ENCODE measurements at places on chromosomes 11 and 22. TPM values are rescaled to one million over a fixed set of nuclear protein-coding genes. Genes with fewer than 3 reads are reported as not detected.

DNA sequence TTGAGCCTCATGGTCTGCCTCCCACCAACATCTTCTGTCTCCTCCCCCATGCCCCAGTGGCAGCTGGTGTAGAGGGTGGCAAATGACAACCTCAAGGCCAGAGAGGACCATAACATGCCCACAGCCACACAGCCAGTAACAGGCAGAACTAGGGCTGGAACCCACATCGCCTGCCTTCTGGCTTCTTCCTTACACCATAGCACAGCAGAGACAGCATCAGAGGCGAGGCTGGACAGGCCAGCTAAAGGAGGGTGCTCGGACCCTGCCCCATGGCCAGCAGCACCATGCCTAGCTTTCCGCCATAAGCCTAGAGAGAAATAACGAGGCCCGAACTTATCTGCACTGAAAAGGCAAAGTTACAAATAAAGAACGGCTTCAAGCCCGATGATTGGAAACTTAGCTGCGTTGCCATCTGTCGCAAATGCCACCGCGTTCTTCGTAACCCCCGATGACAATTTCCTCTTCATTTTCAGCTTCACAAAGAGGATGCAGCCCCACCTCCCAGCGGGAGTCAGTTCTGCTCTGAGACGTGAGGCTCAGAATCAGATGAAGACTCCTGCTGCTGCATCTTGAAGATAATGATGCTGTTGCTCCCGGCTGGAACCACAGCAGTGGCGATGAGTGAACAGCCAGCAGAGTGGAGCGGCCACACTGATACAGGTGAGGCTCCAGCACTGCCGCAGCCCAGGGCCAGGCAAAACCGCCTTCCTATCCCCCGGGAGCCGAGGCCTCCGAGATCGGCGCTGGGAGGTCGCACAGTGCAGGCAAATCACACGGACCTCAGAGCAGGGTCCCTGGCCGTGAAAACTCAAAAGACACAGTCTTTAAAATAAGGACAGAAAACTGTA, 73.8 kb upstream of the RTL6 start:
- DNase-seq = no peak

DNA sequence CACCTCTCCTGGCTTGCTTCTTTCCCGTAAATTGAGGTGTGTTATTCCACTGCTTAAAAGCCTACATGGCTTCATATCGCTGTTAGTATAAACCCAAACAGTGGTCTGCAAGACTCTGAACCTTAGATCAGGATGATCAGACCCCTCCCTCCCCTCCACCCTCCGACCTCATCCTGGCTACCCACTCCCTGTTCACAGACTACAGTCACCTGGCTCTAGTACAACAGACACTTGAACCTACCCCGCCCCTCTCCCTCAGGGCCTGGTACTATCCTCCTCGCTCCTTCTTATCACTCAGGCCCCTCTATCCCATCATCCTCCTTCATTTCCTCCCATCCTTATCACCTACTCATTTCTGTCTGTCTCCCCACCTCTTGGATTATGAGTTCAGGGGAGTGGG, 20.1 kb downstream of the PTPRJ start:
- no peak for DNase-seq

Gene GALR3
- not detected for total RNA-seq

DNA sequence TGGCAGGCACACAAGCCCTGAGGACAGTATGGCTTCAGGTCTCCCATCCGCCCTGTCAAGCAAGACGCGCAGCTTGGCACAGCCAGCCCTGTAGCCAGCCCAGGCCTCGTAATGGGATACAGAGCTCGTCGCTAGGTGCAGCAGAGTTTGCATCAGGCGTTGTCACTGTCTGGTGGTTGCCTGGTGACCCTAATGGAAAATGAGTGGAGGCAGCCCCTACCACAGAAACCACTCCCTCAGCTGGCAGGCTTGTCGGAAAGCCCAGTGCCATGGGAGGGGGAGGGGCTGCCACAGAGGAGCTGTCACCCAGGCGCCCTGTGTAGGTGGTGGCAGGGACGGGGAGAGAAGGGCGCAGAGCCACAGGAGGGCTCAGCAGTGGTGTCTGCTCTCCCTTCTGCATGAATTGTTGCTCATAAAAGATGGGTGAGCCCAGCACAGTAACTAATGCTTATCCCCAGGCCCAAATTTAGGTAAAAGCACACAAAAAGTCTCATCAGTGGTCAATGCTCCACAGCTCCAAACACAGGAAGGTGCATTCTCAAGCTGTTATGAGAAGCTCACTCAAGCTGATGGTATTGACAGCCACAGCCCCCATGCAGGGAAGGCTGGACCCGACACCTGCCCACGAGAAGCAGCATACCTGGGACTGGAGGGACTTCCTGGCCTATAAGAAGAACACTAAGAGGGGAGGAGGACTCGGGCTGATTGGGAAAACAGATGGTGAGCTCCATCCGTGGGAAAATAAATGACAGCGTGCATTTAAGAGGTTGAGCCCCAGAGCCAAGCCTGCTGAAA, 164.6 kb downstream of the ETS1 start:
- DNase-seq = peak; percentile 28

- DNase-seq = peak; percentile 17
Observed at GRCh38 chr11:66846671-66847091, 3.4 kb downstream of the RCE1 start.

GRCh38 chr11:64502634-64503033, 88.4 kb upstream of the SLC22A12 start:
- DNase-seq = no peak

DNA sequence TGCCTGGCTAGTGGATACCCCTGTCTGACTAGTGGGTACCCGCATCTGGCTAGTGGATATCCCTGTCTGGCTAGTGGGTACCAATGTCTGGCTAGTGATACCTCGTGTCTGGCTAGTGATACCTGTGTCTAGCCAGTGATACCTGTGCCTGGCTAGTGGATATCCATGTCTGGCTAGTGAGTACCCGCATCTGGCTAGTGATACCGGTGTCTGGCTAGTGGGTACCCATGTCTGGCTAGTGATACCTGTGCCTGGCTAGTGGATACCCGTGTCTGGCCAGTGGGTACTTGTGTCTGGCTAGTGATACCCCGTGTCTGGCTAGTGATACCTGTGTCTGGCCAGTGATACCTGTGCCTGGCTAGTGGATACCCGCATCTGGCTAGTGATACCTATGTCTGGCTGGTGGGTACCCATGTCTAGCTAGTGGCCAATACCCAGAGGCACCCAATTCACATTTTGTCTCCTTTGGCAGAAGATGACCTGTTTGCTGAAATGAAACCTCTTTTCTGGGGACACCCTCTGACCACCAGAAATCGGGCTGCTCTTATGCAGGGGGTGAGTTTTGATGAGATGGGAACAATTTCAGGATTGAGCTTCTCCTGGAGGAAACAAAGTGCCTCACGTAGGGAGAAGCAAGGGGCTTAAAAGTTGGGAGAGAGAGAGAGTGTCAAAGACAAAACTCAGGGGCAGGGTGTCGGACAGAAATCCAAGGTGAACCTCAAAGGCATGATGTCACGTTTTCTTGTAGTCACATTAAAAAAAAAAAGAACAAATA, 63.4 kb downstream of the SMIM38 start:
- no peak for DNase-seq

Gene MFRP
- total RNA-seq = not detected

DNA sequence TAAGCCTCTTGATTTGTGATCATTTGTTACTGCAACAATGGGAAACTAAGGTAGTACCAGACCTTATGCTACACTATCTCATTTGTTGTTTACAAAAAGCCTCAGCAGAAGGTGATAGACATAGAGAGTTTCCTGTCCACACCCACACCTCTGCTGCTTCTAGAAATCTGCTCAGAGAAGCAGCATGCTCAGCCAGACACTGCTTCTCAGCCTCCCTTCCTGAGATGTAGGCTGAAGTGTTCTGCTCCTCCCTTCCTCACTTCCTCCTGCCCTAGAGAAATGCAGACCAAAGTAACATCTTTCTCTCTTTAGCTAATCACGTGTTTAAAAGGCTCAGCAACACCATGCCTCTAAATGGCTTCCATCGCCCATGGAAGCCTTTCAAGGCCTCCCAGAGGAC, 88.4 kb downstream of the SLC1A2 start:
- no peak for DNase-seq

DNA sequence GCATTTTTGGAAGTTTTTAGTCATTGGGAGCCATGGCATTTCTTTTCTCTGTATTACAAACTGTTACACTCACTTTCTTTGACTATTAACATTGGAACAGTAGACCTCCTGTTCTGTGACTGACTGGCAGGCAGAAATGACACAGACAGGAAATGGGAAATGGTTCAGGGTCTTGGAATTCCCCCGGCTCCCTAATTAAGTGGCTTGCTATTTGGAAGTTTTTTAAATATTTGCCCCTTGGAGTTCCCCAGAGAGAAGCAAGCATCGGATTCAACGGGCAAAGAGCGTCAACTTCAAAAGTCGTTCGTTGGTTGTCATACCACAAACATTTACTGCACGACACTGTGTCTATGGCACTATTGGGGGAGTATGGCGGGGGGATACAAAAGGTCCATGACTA, 1.1 kb upstream of the BIRC2 start:
- DNase-seq = no peak

- no peak for DNase-seq
Observed at GRCh38 chr11:44874284-44874683, 76.4 kb downstream of the TP53I11 start.

Gene SLC22A6
- not detected for total RNA-seq

DNA sequence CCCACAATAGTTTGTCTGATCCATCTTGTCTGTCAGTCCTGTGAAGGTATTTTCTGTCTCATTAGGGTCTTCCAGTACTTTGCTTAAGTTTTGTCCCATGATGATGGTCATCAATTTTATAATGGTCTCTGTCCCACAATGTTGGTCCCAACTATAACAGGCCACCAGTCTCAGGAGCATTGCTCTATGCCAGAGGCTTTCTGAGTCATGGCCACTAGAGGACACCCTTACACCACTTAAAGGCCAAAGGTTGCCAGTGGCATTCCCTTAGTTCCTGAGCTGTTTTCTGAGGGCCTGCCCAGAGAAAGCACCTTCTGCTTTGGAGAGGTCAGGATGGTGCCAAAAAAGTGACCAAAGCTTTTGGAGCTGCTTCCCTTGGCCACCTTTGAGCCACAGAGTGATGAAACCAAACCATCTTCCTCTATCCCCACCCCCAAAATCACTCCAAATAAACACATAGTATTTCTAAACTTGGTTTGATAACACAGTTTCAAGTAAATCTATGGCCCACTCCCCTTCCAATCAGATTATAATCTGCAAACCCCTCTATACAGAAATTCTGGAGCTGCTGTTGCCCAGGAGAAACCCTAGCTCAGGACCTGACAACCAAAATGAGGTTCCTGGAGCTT, 19.3 kb downstream of the EIF3F start:
- peak; percentile 39 for DNase-seq

Gene OR2AT4
- total RNA-seq = not detected

Gene EFCAB6
- total RNA-seq = 2.5 TPM

DNA sequence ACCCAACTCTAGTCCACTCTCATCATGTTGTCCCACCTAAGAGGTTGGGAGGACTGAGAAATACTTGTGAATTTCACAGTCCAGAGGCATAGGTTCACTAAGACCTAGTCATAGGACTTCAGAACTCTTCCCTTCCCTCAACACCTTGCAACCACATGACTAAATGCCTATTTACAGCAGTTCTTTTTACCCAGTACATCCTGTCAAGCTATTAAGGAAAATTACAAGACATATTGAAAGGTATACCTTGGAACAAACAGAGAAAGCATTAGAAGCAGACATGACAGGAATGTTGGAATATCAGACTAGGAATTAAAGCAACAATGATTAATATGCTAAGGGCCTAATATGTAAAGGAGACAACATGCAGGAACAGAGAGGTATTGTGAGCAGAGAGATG, 563.8 kb upstream of the LRRC4C start:
- no peak for DNase-seq

- no peak for DNase-seq
Observed at GRCh38 chr11:19422276-19422675, 181.5 kb upstream of the E2F8 start.

Gene APOBEC3H
- total RNA-seq = 0.78 TPM

DNA sequence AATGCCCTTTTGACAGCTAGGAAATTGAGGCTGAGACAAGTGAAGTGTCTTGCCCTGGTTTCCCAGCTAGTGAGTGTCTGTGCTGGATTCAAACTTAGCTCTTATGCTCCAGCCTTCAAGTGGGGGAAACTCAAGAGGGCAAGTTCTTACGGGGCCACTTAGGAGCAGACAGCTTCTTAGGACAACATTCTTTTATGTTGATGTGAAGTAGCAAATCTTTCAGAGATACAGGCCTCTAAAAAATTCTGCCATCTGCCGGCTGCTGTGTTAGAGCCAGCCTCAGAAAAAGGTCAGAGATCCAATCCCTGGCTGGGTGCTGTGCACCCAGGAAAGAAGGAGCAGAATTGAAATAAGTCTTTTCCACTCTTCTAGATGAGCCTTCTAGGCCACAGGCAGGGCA, 26.6 kb downstream of the TIMP3 start:
- DNase-seq = no peak

GRCh38 chr11:69837791-69838190, 18.6 kb upstream of the FGF3 start:
- no peak for DNase-seq

- peak; percentile 89 for DNase-seq
Observed at GRCh38 chr11:783581-784015, 6.3 kb downstream of the CEND1 start.

- DNase-seq = no peak
Observed at GRCh38 chr11:132556316-132556715, 976.0 kb downstream of the OPCML start.
